ENCODE measurements at places on chromosomes 7 and 10. TPM values are rescaled to one million over a fixed set of nuclear protein-coding genes. Genes with fewer than 3 reads are reported as not detected.
A peak's percentile ranks its signal among the peaks of the same experiment; 100 is the strongest.

ELN gene
- 3.7 TPM for total RNA-seq

DNA sequence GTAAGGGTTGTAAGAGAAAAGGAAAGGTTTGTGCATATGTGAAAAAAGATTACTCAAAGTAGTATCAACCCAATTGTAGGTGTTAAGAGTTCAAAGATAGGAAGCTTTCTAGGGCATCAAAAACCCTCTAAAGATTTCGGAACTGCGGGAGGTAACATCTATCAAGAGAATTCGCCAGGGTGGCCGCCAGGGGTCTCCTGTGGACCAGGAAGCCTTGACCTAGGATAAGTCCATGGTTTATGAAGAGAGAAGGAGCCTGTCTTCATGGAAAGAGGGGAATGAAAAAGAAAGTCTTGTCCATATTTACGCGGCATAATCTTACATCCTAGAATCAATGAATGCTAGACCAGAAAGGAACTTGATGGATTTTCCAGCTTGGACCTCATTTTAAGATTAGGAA is 140.7 kb upstream of the CALCR start:
- DNase-seq, result peak; percentile 81
- peaks cover 4% of the 10 kb centered on the region for H3K4me1 ChIP-seq
- no peaks in the 10 kb centered on the region for H3K27me3 ChIP-seq
- H3K36me3 ChIP-seq, result no peaks in the 10 kb centered on the region

DNA sequence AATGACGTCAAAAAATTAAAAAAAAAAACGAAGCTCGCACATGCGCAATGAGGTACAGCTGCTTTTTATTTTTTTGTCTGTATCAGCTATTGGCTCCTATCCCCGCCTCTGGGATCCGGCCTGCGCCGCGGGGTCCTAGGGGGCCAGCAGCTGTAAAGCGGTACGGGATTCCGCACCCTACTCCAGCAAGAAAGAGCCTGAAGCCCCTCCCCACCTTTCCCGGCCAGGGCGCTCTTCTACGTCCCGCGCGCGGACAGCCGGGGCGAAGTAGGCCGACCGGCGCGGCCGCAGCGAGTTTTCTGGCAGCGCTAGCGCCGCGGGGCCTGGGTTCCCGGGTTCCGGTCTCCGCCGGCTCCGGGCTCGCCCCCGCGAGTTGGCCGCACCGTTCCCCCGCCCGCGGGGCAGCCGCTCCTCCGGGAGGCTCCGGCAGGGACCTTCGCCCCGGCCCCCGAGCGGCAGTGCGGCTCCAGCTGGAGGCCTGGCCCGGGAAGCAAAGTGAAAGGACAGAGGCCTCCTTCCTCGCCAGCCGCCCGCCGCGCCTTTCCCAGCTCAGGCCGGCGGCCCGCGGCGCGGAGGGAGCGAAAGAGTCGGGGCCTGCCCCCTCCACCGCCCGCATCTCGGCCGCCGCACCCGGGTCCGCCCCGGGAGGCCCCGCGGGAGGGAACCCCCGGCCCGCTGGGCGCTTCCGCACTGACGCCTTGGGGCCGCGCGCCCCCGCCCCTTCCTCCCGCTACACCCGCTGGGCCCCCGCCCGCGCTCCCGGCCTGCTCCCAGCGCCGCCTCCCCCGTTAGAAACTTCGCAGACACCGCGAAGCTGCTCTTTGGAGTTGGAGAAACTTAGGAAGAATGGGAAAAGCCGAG is 4.7 kb upstream of the SPAG6 start:
- peaks cover 1% of the 10 kb centered on the region for H3K4me1 ChIP-seq
- peaks cover 4% of the 10 kb centered on the region for H3K36me3 ChIP-seq
- H3K27ac ChIP-seq, result no peak overlapping the region
- peaks cover 24% of the 10 kb centered on the region for H3K27me3 ChIP-seq
- DNase-seq, result peak; percentile 61

GRCh38 chr10:60883187-60883586 is 60.8 kb downstream of the RHOBTB1 start:
- no peak overlapping the region for H3K4me3 ChIP-seq
- DNase-seq, result no peak
- peaks cover 3% of the 10 kb centered on the region for H3K36me3 ChIP-seq
- H3K4me1 ChIP-seq, result no peaks in the 10 kb centered on the region
- no peak overlapping the region for H3K27ac ChIP-seq

DNA sequence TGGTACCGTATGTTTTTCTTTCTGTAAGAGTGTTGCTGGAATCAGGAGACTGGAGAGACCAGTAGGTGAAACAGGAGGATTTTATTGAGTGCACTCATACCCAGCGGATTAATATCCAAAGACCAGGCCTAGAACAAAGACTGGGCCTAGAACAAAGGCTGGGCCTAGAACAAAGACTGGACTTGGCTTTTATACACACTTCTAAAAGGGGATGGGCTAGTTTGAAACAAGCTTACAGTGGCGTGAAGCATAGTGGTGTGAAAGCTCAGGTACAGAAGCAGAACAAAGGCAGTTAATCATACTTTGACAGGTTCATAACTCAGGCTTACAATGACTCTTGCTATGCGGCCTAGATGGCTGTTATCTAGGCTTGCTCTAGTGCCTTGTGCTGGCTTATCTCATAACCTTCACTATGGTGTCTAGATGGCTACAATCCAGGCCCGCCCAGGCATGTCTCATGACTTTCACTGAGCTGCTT is 67.7 kb downstream of the TRIM24 start:
- no peak for DNase-seq
- no peak overlapping the region for H3K4me3 ChIP-seq

- no peaks in the 10 kb centered on the region for H3K4me1 ChIP-seq
- no peak overlapping the region for H3K4me3 ChIP-seq
- H3K36me3 ChIP-seq, result no peaks in the 10 kb centered on the region
- DNase-seq, result peak; percentile 75
- no peak overlapping the region for H3K27ac ChIP-seq
Observed at GRCh38 chr7:155002411-155003091, 373 bp downstream of the PAXIP1 start.

Measured in glutamatergic neuron (in vitro differentiated cells).